Neural progenitor cell (in vitro differentiated cells): ENCODE measurements at places on chromosomes 1 and 21. TPM values are rescaled to one million over a fixed set of nuclear protein-coding genes. Genes with fewer than 3 reads are reported as not detected.

Gene OR2L8
- total RNA-seq: not detected in 2 replicates

- peak; percentile 64 for DNase-seq
- H3K36me3 ChIP-seq: no peaks in the 10 kb centered on the region
- peaks cover 37% of the 10 kb centered on the region for H3K4me1 ChIP-seq
- peak overlapping the region; percentile 68 for H3K27ac ChIP-seq
- H3K4me3 ChIP-seq: peak overlapping the region; percentile 22
These were observed 207.3 kb downstream of the SLC45A1 start for GRCh38 chr1:8525216-8525557.

- no peak overlapping the region for H3K27ac ChIP-seq
- H3K4me1 ChIP-seq: no peaks in the 10 kb centered on the region
- no peak overlapping the region for H3K4me3 ChIP-seq
- H3K36me3 ChIP-seq: no peaks in the 10 kb centered on the region
These were observed 97.1 kb downstream of the TRIM11 start for GRCh38 chr1:228309326-228310067.

Gene RGS1
- not detected in 2 replicates for total RNA-seq

Gene PUM1
- 130 and 143 TPM in 2 replicates for total RNA-seq

GRCh38 chr1:168550971-168551370 is 7.2 kb upstream of the XCL2 start:
- no peaks in the 10 kb centered on the region for H3K27me3 ChIP-seq
- no peaks in the 10 kb centered on the region for H3K36me3 ChIP-seq
- peaks cover 6% of the 10 kb centered on the region for H3K4me1 ChIP-seq
- DNase-seq: no peak

DNA sequence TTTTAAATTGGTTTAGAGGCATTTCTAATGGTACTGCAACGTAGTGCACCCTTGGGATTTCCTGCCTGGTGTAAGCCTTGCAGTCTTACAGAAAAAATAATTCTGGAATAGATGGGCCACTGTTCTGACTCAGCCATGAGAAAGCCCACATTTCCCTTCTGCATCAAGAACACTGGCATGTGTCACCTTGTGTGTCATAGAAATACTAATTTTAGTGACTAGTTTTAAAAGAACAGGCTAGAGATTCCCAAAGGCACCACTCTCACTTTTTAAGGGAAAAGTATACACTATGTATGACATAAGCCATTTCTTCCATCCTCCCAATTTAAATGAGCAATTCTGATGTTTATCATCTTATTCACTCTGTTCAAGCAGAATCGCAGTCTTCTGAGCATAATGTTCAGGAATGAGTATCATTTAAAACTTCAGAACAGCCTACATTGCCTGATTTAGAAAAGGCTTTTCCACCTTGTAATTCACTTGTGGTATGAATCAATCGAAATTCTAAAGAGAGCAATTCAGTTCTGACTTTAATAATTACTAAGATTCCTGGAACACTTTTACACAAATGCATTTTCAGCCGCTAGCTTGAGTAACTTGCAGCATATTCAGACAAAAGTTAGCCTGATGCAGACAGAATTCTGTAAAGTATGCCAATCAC is 18.8 kb downstream of the RGS13 start:
- H3K4me1 ChIP-seq: no peaks in the 10 kb centered on the region
- no peak overlapping the region for H3K4me3 ChIP-seq
- no peaks in the 10 kb centered on the region for H3K27me3 ChIP-seq
- no peak for DNase-seq
- H3K36me3 ChIP-seq: no peaks in the 10 kb centered on the region
- no peak overlapping the region for H3K27ac ChIP-seq

DNA sequence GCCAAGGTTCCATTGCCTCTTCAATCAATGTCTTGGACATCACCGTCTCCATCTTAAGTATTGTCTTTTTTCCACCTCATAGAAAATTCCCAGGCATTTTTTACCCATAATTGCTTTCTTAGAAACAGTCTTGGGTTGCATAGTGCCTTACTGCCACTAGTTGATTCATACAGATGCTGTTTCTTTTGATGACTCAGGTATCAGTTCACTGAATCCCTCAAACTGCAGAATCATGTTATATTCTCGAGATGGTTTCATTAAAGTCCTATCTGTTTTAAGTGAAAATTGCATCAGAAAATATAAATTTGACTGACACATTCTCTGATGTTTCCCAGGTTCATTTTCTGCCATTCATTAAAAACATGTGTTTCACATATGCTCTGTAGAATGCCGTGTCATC is 1489.1 kb downstream of the BRINP3 start:
- H3K4me3 ChIP-seq: no peak overlapping the region
- no peaks in the 10 kb centered on the region for H3K27me3 ChIP-seq
- H3K27ac ChIP-seq: no peak overlapping the region
- peaks cover 9% of the 10 kb centered on the region for H3K4me1 ChIP-seq
- H3K36me3 ChIP-seq: no peaks in the 10 kb centered on the region

- no peak overlapping the region for H3K27ac ChIP-seq
- H3K36me3 ChIP-seq: no peaks in the 10 kb centered on the region
- no peak for DNase-seq
- peaks cover 4% of the 10 kb centered on the region for H3K4me1 ChIP-seq
These were observed 5.7 kb downstream of the KCNQ4 start for GRCh38 chr1:40789342-40789598.

Gene IFI44L
- total RNA-seq: not detected in 2 replicates

DNA sequence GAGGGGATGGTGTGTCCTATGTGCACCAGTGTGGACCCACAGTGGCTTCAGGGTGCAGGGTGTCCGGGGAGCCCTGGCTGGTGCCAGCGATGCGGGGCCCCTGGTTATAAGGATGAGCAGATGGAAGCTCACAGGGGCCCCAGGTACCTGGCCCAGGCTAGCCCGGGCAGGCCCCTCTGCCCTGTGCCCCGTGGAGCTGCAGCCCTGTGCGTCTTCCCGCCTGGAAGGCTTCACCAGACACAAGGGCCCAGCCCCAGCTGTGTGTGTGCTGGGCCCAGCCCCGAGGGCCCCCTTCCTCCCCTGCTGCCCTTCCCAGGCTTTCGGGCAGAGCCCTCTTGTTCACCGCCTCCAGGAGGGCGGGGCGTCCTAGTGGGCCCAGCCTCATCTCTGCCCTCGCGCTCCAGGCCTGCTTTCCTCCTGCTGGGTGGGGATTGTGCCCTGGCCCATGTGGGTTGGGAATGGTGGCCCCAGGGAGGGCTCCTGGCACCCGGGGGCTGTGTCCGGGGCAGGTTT is 15.9 kb downstream of the PFKL start:
- no peaks in the 10 kb centered on the region for H3K36me3 ChIP-seq
- DNase-seq: no peak
- H3K27ac ChIP-seq: no peak overlapping the region
- no peaks in the 10 kb centered on the region for H3K27me3 ChIP-seq
- no peaks in the 10 kb centered on the region for H3K4me1 ChIP-seq

Gene CFHR2
- not detected in 2 replicates for total RNA-seq

Gene CFHR4
- total RNA-seq: not detected in 2 replicates

- H3K27me3 ChIP-seq: no peaks in the 10 kb centered on the region
- H3K4me1 ChIP-seq: no peaks in the 10 kb centered on the region
These were observed 741.4 kb downstream of the ADGRL2 start for GRCh38 chr1:82542141-82542540.

Gene MEX3A
- total RNA-seq: 32.2 and 62.6 TPM in 2 replicates

DNA sequence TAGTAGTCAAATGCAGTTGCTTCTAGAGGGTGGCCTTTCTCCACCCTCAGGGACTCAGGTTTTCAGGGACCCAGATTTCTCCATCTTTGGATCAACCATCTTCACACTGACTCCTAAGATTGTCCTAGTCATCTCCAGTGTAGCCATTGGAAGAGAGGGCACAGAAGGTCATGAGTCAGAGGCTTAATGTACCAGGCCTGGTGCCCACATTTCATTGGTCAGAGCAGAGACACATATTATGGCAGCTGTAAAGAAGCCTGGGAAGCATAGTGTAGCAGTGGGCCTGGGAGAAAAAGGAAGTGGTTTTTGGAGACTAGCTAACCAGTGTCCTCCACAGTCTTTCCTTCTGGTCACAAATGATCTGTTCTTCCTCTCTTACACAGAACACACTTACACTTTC is 122.5 kb downstream of the GIPC2 start:
- no peaks in the 10 kb centered on the region for H3K36me3 ChIP-seq
- H3K4me1 ChIP-seq: no peaks in the 10 kb centered on the region
- H3K27ac ChIP-seq: no peak overlapping the region
- H3K27me3 ChIP-seq: no peaks in the 10 kb centered on the region

Gene C1QC
- not detected in 2 replicates for total RNA-seq

DNA sequence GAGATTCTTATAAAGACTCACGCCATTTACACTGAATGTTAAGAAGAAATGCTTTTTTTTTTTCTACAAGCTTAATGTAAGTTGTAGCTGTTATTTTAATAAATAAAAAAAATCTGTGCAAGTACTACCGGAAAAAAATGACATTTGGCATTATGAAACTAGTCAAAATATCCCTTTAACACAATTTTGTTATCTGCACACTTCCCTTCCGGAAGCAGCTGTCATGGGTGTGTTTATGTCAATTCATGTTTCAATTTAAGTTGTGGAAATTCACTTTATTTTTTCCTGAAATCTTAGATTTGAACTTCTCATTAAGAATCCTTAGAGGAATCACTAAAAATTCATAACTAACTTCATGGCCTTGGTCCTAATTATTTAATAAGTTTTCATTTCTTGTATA is 308.1 kb downstream of the KCTD3 start:
- H3K27me3 ChIP-seq: no peaks in the 10 kb centered on the region
- no peaks in the 10 kb centered on the region for H3K36me3 ChIP-seq
- no peak overlapping the region for H3K27ac ChIP-seq
- no peak overlapping the region for H3K4me3 ChIP-seq
- no peak for DNase-seq

DNA sequence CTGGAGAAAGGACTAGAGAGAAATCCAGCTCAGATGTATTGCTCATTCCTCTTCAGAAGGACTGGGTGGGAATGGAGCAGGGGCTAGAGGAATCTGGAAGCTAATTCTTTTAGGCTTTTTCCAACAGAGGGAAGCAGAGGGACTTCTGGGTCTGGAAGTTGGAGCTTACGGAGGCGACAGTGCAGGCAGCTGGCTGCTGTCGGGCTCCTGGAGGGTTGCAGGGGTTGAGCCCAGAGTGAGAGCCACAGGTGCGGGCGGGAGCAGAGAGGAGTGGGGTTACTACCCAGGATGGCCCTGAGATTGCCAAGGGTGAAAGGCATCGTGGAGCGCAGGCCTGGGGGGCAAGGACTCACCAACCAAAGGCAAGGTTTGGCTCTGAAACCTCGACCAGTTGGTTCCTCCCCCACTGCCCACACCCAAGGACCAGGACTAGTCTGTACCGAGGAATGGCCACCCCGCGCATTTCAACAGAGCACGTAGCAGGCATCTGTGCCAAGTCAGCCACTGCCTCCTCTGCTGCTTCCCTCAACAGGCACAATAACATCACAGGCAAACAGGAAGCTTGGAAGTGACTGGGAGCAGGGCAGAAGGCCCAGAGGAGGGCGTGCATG is 22.7 kb upstream of the EDN2 start:
- H3K27ac ChIP-seq: no peak overlapping the region
- peaks cover 6% of the 10 kb centered on the region for H3K4me1 ChIP-seq
- H3K36me3 ChIP-seq: no peaks in the 10 kb centered on the region
- no peaks in the 10 kb centered on the region for H3K27me3 ChIP-seq
- H3K4me3 ChIP-seq: no peak overlapping the region

DNA sequence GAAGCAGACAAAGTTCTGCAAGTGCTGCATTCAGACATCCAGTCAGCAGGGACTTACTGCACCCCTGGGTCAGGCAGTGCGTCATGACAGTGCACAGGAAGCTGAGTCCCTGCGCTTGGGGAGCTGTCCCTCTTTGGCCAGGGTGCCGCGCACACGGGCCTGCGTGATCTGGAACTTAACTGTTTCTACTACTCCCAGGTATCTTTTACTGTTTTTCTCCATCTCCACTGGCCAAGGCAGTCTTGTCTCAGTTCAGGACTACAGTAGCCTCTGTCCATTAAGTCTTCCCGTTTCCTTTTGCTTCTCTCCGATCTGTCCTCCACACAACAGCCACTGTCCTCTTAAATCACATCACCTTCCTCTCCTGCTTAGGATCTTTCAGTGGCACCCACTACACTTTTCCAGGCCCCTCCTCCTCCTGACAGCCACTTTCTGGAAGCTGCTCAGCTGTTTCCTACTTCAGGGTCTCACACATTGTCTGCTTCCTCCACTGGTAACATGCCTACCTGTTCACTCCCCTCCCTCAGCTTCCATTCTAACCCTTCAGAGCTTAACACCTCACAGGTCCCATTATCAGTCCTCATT is 15.9 kb downstream of the ERRFI1 start:
- H3K4me1 ChIP-seq: peaks cover 1% of the 10 kb centered on the region
- no peak overlapping the region for H3K4me3 ChIP-seq
- peaks cover 6% of the 10 kb centered on the region for H3K36me3 ChIP-seq
- no peak for DNase-seq
- H3K27me3 ChIP-seq: no peaks in the 10 kb centered on the region

Gene WNT3A
- total RNA-seq: 0.12 TPM in 1 of 2 replicates, not detected in the other

GRCh38 chr1:63601463-63601862 is 8.3 kb downstream of the PGM1 start:
- peak; percentile 43 for DNase-seq
- H3K27ac ChIP-seq: no peak overlapping the region
- H3K27me3 ChIP-seq: peaks cover 3% of the 10 kb centered on the region
- peaks cover 10% of the 10 kb centered on the region for H3K4me1 ChIP-seq

Gene OR2C3
- not detected in 2 replicates for total RNA-seq

- DNase-seq: no peak
- no peaks in the 10 kb centered on the region for H3K27me3 ChIP-seq
- no peak overlapping the region for H3K27ac ChIP-seq
- H3K4me3 ChIP-seq: no peak overlapping the region
These were observed 183.9 kb downstream of the CAMTA1 start for GRCh38 chr1:6969106-6969505.

DNA sequence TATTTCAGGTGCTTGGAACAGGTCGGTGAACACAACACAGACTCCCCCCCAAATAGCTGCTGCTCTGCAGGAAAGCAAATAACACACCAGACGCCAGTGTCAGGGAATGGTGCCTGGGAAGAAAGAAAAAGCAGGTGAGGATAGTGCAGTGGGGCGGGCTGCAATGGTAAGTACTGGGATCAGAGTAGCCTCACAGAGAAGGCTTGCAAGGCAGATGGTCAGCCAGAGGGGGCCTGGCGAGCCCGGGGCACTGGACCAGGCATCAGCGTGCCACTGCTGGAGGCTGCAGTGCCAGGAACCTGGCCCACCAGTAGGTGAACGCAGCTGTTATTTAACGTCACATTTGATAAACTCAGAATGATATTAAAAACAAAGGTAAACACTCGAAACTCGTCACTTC is 60.0 kb downstream of the POFUT2 start:
- H3K36me3 ChIP-seq: no peaks in the 10 kb centered on the region
- H3K4me3 ChIP-seq: no peak overlapping the region

GRCh38 chr1:159743651-159744410 is 29.4 kb upstream of the CRP start:
- no peaks in the 10 kb centered on the region for H3K4me1 ChIP-seq
- no peaks in the 10 kb centered on the region for H3K27me3 ChIP-seq
- no peak overlapping the region for H3K27ac ChIP-seq
- DNase-seq: no peak
- no peak overlapping the region for H3K4me3 ChIP-seq
